ENCODE measurements at places on chromosomes 4 and X. TPM values are rescaled to one million over a fixed set of nuclear protein-coding genes. Genes with fewer than 3 reads are reported as not detected.

Gene SPIN2A
- total RNA-seq, result 0.76 TPM

Gene PCDH11X
- not detected for total RNA-seq

Gene ADH1A
- not detected for total RNA-seq

Gene ASB12
- total RNA-seq, result not detected

Gene FGB
- total RNA-seq, result not detected

Gene FREM3
- total RNA-seq, result 0.05 TPM

Gene DGKK
- not detected for total RNA-seq
